Activated T-helper 1 cell treated with anti-CD3 and anti-CD28 coated beads, Interleukin-2, amount 50 U/mL, for 16 hours (primary cell): ENCODE measurements at places on chromosomes 3 and 15.

- DNase-seq = no peak
Measured at GRCh38 chr3:168212664-168213285, 117.1 kb upstream of the GOLIM4 start.

DNA sequence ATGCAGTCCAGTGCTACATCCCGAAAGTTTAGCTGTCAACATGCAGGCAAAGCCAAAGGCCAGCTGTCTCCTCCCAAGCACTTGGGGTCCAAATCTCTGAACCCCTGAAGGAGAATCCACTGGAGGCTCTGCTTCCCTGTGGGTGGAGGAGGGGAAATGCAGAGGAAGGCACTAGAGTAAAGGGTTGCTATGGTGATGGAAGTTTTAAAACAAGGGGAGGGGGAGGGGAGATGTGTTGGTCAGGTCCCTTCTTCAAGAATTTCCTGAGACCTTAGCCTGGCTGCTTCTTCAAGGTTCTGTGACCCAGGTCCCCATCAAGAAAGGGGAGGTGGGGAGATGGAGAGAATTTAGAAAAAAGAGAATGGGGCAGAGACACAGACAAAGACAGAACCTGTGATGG lies 2.3 kb downstream of the CAMKV start:
- no peak for DNase-seq

- no peak for DNase-seq
Measured at GRCh38 chr3:8743021-8743601, 9.5 kb downstream of the CAV3 start.

DNA sequence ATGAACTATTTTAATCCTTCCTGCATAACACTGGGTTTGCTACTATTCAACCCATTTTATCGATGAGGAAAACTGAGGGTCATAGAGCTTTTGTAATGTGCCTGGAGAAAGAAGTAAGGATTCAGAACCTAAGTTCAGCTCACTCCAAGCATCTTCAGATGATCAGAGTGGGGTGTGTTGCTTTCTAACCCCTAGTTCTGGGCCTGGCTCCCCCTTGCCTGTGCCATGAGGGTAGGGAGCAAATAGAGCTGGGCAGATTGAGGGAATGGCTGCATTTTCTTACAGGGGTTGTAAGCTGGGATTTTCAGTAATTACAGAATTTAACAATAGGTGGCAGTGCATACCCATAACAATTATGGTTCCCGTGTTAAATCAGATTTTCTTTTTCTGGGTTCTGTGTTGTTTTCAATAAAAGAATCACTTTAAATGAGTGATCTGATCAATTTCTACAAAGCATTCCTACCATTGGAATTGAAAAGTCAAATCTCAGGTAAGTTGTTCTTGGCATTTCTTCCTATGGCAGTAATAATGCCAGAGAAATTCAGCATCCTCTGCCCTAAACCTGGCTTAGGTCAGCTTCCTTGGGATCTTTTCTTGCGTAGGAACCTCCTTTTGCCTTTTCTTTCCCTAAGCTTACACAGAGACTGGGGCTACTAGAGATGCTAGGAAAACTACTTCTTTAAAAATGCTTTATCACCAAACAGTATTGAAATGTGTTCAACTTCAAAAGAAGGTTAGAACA lies 103.8 kb upstream of the IL12A start:
- no peak for DNase-seq

- DNase-seq = no peak
Measured at GRCh38 chr3:18099611-18100010, 325.5 kb downstream of the SATB1 start.

GRCh38 chr3:70078778-70079177 lies 79.2 kb downstream of the SAMMSON start:
- no peak for DNase-seq
